ENCODE measurements at places on chromosomes 7 and 10. TPM values are rescaled to one million over a fixed set of nuclear protein-coding genes. Genes with fewer than 3 reads are reported as not detected.

- no peak for DNase-seq
Measured at GRCh38 chr10:67492317-67493019, 203.5 kb downstream of the CTNNA3 start.

GRCh38 chr7:7077945-7078344 is 104.4 kb upstream of the C1GALT1 start:
- DNase-seq = no peak

DNA sequence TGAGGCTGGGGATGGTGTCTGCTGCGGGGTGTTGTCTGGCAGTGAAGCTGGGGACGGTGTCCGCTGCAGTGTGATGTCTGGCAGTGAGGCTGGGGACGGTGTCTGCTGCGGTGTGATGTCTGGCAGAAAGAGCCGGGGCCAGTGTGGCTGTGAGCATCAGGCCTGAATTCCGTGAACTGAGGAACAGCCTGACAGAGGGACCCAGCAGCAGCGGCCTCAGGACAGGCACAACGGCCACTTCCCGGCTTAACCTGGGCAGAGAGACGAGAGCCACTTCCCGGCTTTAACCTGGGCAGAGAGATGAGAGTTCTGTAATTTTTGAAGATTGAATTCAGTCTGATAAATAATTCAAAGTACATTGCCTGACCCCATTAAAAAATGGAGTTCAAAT is 321.2 kb downstream of the PTPRN2 start:
- DNase-seq = no peak

DNA sequence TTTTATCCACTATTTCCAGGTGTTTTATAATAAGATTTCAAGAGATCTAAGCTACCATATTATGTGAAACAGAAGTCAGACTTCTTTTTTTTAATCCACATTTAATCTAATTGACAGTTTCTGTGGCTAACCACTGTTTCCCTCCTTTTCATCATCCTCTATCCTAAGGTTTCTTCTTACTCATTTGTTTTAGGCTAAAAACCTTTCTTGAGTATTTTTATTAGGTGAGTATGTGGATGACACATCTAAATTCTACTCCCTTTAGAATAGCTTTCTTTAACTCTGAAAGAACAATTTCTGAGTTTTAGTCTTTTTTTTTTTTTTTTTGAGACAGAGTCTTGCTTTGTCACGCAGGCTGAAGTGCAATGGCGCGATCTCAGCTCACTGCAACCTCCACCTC is 62.7 kb downstream of the NPY start:
- DNase-seq = no peak

DNA sequence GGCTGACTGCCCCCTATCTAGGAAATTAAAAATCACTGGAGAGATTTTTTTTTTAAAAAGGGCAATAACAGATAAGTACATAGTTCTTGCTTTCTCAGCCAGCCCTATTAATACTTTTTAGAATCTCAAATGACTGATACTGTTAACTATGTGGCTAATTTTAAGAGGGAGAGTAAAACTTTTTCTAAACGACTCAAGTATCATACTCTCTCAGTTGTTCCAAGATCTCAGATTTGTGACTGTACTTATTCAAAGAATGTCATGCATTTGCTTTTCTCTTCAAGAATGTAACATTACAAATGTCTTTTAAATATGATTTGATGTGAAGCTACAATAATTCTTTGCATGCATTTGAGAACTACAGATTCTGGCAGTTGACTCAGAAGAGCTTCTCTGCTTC is 55.4 kb upstream of the RAB11FIP2 start:
- no peak for DNase-seq

- DNase-seq = no peak
Measured at GRCh38 chr7:112371701-112372100, 78.6 kb upstream of the IFRD1 start.

- no peak for DNase-seq
Measured at GRCh38 chr10:633279-634245, 55.9 kb downstream of the DIP2C start.

DNA sequence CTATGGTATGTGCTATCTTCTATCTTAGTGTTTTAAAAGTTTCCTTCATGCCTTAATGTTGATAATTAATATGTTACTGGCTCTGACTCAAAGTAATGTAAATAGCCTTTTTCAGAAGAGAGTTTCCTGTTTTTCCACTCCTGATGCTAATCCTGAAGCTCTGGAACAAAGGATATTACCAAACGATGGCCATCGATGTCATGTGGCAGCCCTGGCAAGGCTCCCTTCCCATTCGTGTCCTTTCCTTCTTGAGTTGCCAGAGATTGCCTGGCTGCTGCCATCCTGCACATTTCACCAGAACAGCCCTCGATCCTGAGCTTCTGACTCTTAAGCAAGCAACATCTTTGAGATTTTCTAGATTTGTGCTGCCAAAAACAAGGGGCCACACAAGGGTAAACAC is 46.0 kb downstream of the RNF133 start:
- DNase-seq = no peak

DNA sequence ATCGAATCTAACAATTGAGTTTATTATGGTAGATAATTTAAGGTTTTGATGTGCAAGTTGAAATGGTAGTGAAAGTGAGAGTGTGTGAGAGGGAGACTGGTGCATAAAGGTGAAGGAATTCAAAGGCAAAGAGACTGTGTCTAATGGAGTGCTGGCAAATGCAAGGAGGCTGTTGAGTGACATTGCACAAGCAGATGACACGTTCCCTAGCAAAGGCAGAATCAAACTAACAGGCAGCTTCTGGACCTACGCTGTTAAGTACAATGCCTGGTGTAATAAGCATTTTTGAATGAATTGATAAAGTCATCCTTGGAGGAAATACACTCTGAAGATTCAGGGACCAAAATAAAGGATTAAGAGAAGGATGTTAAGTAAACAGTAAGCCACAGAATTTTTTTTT is 11.7 kb upstream of the GPR141 start:
- DNase-seq = no peak

DNA sequence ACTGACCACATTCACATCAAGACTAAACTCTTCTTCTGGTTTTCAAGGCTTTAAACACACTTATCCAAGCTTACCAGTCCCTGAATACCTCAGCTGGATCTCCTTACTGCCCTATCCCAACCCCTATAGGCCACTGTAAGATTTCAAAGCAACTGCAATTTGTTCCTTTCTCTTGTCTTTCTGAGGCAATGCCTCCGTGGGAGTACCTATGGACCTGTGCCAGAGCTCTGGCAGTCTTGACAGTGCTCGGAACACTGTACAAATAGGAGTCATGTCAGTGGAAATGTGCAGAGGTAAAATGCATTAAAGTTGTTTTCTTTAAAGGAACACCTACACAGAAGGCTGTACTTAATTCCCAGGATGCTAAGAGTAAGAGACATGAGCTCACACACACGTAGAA is 124.7 kb downstream of the CNOT4 start:
- DNase-seq = no peak

GRCh38 chr10:24382596-24382978 is 173.6 kb downstream of the KIAA1217 start:
- no peak for DNase-seq

DNA sequence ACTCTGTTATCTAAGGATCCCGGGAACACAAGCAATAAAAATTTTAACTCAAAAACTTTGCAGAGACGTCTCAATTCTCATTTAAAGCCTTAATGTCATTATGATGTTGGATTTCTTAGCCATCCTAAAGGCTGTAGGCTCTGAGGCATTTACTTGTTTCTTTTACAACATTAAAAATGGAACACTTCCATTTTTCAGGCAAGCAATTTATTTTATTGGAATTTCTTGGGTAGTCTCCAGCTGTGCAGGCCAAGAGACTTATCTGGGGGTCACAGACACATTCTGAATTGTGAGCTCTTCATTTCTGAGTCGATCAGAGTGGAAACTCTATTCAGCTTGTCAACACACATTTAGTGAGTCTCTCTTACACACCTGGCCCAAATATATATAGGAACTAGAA is 48.0 kb upstream of the KIF5B start:
- DNase-seq = no peak

DNA sequence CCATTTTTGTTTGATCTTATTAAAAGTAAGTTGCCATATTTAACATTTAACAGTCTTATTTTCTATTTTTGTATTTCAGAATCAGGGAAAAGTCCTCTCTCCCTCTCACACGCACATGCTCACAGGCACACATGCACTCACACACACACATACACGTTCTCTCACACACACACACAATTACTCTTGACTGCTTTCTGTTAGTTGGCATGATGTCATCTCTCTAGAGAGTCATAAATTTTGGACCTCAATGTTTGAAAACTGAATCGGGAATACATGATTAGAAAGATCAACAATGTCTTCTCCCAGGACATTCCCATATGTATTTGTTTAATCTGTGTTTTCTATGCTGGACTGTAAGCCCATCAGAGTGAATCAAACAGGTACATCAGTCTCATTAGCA is 165.7 kb upstream of the AHR start:
- DNase-seq = no peak

DNA sequence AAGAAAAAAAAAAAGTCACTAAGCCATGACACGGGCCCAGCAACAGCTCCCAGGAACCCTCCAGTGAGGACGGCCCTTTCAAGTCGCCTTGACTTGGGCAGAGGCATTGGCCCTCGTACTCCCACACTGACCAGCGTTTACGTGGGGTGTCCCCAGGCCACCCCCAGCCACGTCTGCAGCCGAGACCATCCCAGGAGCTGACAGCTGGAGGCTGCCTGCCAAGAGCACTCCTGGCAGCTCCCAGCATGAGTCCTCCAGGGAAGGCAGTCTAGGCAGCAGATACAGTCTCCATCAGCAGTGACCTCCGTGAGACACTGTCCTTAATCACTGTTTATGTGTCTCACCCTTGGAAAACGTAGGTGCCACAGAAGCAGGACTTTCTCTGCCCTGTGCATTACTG is 86.5 kb downstream of the PROSER2 start:
- no peak for DNase-seq

DNA sequence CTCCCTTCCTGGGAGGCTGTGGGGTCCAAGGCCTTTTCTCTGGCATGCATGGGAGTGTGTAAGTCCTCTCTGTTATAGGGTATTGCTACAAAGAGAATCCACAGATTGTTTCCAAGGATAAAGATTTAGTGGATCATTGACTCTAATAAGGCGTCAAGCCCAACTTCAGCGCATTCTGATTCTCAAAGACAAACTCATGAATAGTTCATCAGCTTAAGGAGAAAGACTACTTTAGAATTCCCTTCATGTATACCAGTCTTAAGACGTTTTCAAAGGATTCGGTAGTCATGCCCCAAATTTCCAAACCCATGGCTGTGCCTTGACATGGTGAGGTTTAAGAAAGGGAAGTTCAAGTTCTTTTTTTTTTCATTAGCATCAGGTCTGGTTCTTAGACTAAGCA is 46.6 kb upstream of the ABLIM1 start:
- no peak for DNase-seq

DNA sequence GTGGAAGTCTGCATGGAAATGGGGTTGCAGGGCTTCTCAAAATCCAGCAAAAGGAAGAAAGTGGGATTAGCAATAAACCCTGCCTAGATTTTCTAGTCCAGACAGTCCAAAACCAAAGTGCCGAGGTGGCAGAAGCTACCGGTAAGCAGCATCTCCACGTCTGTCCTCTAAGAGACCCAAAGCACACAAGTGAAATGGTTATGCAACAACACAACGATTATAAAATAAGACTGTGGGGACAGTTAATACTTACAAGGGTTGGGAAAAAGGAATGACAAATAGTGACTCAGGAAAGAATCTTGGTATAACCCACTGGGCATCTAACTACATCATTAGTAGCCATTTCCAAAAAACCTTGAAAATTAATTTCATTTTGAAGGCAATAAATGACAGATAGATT is 24.7 kb downstream of the CREB3L2 start:
- DNase-seq = no peak

GRCh38 chr10:77774940-77775391 is 137.4 kb upstream of the KCNMA1 start:
- no peak for DNase-seq

- no peak for DNase-seq
Measured at GRCh38 chr7:103432712-103433111, 13.3 kb downstream of the SLC26A5 start.

GRCh38 chr7:130334274-130334673 is 10.3 kb upstream of the CPA5 start:
- DNase-seq = no peak

DNA sequence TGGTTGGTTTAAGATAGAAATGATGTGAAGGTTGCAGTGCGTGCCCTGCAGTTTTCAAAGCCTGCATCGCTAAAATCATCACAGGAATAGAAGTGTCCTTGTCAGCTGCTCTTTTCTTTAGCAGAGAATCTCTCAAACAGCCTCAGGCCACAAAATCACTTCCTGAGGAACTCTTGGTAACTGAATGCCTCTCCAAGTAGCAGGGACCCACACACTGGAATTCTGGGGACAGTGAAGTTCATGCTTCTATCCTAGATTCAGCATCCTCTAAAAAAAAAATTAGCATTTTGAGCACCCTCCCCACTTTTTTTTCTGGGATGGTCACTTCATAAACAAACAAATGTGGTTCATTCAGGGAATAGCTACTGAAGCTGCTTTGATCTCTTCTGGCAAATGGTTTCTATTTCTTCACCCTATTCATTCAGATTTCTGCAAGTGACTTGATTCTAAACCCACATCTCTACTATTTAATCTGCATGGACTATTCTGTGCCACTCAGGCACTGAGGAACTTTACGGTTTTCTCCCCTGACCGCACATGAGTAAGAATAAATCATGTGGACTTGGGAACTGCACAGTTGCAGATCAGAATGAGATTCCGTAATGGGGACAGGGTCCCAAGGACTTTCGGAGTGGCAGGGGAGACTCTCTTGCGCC is 306.9 kb downstream of the FRMD4A start:
- DNase-seq = no peak

DNA sequence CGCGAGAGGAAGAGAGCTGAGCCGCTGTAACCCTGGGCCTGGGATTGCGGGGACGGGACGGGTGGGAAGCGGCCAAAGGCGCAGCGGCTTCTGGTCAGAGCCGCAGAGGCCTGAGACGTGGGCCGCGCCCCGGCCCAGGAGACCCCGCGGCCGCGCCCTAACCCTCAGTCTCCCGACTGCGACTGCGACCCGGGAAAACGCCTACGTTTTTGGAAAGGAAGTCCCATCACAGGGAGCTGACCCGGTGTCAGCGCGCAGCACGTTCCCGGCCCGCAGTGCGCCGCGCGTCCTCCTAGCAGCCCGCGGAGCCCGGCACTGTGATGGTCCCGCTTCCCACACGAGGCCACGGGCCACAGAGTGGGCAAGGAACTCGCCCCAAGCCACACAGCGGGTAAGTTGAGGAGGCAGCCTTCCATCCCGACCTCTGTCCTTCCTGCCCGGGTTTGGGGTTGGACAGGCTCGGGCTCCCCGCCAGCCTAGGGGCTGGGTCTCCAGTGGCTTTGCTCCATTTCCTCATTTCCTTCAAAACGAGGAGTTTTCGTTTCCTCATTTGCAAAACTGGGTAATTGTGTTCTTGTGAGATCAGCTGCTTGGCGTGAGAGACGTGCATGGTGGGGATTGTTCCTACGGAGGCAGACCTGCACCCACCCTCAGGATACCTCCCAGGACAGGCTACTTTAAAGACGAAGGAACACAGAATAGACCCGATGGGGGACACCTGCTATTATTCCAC is 1.2 kb downstream of the GPNMB start:
- DNase-seq = no peak

KAT6B gene
- 6.6 TPM for polyA plus RNA-seq

PARP12 gene
- polyA plus RNA-seq = 13.8 TPM

CALML5 gene
- not detected for polyA plus RNA-seq

TMEM225B gene
- polyA plus RNA-seq = not detected

ACTR3C gene
- polyA plus RNA-seq = 26.6 TPM

INA gene
- polyA plus RNA-seq = not detected

PSD gene
- polyA plus RNA-seq = 0.84 TPM

HYAL4 gene
- polyA plus RNA-seq = not detected

BBIP1 gene
- polyA plus RNA-seq = 11.3 TPM
